ENCODE measurements at places on chromosomes 2 and 18.

DNA sequence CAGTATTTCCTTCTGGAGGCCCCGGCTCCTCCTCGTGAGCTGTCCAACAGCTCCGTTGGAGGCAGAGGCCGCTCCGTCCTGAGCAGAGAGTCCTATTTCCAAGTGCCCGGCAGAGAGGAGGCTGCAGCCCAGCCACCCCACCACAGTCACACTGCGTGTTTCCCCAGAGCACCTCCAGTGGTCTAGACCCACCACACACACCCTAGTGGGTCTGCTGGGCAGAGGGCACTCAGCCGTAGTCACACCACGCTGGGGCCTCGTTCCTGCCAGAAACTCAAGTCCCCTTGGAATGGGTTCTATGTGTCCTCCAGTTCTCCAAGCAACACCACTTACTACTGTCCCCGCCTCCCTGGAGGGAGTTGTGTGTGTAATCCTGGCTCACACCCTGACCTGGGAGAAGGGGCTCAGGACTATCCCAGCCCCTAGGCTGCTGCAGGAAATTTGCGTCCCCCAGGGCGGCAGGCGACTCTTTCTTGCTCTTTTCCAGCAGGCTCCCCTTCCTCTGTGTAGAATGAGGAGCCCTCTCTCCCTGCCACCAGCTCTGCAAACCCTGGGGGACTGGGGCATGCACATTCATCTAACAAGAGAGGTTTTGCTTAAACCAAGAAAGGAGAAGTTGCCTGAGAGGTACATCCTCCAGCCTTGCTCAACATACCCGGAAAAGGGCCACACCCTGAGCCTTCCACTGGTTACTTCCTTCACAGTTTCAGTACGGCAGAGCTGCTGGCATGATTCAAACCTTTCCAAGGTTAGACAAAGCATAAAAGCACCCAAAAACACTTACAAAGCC is 114.1 kb downstream of the NDUFA10 start:
- DNase-seq = no peak

DNA sequence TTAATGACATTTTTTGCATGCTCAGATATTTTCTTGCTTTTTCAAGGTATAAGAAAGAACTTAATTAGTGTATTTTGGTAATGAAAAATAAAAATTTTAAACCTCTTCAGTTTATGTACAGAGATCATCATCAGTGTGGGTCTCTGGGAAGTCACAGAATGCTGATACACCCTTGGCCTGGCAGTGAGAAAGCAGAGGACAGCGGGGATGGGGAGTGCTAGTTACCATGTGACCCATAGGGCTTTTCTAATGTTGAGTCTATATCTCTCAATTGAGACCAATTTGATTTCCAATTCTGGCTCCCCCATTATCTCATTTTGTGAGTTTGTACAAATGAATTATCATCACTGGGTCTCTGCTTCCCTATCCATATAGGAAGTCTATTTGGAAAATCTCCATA is 305.7 kb downstream of the CYRIA start:
- DNase-seq = no peak

DNA sequence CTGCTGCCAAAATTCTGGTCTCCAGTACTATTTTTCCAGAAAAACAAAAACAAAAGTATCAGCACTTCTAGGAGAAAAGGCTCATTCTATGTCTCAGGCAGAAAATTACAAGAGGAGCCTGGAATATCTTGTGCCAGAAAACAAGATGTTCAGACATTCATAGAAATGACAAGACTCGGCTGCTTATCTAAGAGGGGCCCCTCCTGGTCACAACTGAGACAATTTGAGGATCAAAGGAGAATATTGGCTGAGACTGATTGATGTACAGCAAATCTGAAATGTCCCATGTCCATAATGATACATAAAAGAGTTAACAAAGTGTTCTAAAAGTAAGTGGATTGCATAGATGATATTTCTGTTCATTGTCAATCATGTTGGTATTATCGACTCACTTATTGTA is 2.4 kb upstream of the RPS7 start:
- no peak for DNase-seq

GRCh38 chr18:54882318-54882717 is 54.0 kb downstream of the RAB27B start:
- no peak for DNase-seq

DNA sequence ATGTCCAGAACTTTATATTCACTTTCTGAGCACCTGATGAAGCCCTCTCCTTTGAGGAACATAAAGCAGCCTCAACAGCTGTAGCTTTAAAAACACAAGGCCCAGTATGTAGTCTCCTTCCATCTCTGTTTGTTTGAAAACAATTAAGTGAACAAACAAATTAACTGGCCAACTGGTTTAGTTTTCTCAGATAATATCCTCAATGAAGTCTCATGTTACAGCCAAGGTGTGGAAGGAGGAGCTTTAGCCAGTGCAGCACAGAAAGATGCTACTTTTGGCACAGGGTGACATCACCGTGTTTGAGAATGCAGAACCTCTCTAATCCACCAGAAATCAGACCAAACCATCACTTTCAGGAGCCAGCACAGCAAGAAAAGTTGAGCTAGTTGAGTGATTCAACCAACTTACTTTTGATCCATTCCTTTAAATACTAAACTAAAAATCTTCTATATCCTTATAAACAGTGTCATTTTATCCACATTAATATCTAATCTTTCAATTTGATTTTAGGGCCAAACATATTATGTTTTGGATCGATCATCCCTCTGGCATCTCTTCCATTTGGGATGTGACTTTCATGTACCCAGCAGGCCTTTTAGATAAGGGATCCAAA is 488.7 kb downstream of the ARHGAP15 start:
- no peak for DNase-seq

GRCh38 chr18:45548614-45549013 is 66.7 kb upstream of the SLC14A2 start:
- DNase-seq = no peak

GRCh38 chr2:210046851-210047500 is 44.5 kb downstream of the RPE start:
- no peak for DNase-seq

GRCh38 chr2:109222825-109223471 is 93.9 kb downstream of the SH3RF3 start:
- no peak for DNase-seq

DNA sequence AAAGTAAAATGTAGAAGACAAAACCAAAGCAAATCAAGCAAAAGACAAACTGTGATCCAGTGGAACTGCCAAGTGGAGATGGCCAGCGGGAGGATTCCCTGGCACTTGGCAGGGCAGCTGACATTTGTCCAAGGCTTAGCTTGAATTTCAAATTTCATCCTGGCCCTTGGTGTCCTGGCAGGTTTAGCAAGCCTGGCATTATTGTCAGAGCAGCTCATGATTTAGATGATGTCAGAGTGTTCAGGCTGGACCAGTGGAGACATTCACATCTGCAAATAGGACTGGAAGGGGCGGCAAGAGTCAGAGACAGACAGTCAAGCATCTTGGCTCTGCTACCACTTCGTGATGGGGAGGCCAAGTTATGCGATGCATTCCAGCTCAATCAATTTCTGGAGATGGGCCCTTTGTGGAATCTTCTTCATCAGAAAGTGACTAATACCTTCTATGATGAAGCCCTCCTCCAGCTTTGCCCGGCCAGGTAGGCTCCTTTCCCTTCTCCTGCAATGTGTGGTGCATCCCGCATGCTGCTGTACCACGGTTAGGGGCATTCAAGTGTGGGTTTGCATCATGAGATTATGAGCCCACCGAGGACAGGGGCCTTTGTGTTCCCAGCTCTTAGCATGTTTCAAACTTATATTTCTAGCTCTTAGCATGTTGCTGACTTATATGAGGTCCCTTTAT is 199.7 kb downstream of the ANKRD30B start:
- DNase-seq = no peak

DNA sequence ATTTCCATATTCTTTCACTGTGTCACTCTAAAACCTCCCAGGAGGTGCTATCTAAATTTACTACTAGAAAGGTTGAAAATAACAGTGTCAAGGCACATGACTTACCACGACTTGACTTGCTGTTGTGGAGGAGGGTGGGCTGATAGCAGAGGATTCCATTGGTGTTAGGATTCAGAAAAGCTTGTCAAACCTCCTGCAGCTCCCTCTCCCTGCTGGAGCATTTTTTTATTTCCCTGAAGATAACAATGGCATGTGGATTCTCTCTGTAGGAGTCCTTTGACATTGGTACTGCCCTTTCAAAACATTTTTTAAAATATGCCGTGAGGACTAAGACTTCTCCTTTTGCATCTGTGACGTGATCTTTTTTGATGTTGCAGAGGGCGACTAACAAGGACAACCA is 696.9 kb upstream of the GYPC start:
- no peak for DNase-seq

- no peak for DNase-seq
Observed at GRCh38 chr2:221915926-221916325, 343.8 kb upstream of the EPHA4 start.

- no peak for DNase-seq
Observed at GRCh38 chr2:220154304-220154703, 526.9 kb downstream of the SLC4A3 start.

DNA sequence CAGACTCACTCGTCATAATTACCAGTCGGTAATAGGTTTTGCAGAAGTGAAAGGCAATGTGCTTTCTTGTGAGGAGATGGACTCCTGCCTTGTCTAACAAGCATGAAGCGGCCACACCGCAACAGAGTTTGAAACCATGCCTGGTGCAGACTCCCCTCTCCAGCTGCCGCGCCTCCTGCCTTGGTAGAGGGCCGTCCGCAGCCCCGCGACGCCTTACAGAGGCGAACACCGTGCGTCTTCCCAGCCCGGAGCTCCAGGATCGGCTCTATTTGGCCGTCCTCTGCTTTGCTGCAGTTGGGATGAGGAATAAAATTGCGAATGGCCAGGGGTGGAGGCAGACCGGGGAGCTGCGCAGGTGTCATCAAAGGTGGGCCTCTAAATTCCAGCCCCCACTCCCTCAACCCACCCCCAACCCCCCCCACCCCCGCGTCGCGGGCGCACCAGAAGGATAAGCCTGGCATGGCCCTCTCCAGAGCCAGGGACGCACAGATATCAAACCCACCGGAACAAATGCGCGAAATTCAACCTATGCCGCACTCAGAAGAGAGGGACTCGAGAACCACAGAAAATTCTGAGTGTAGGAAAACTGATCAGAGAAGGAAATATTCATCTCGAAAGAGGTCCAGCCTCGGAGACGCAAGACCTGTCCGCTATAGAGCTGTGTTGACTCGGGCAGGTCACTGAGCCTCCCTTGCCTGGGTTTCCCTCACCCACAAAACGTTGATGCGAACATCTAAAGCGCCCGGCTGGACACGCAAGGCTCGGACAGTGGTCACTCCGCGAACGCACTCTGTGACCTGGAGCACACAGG is 1.1 kb downstream of the TRABD2A start:
- DNase-seq = no peak

GRCh38 chr2:70901227-70902066 is 34.3 kb upstream of the ATP6V1B1 start:
- no peak for DNase-seq

DNA sequence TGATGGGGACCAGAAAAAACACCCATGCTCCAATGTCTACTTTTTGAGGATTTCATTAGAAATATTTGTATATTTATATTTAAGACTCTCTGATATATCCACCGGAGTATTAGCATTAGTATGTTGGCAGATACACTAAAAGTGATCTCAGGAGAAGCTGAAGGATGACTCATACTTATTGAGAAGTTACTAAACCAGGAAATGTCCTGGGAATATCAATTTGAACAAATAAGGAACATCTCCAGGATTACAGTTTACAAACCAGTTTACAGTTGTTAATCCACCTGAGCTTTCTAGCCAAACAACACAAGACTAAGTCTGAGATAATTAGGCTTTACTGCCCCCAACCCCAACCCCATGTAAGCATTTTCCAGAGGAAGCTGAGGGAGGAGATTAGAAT is 16.1 kb upstream of the DPP4 start:
- no peak for DNase-seq

Measured in activated T-helper 1 cell treated with Interleukin-2 at 50 U/mL for 16 hours (primary cell).